ENCODE measurements at places on chromosomes 11 and 22.
A peak's percentile ranks its signal among the peaks of the same experiment; 100 is the strongest.

DNA sequence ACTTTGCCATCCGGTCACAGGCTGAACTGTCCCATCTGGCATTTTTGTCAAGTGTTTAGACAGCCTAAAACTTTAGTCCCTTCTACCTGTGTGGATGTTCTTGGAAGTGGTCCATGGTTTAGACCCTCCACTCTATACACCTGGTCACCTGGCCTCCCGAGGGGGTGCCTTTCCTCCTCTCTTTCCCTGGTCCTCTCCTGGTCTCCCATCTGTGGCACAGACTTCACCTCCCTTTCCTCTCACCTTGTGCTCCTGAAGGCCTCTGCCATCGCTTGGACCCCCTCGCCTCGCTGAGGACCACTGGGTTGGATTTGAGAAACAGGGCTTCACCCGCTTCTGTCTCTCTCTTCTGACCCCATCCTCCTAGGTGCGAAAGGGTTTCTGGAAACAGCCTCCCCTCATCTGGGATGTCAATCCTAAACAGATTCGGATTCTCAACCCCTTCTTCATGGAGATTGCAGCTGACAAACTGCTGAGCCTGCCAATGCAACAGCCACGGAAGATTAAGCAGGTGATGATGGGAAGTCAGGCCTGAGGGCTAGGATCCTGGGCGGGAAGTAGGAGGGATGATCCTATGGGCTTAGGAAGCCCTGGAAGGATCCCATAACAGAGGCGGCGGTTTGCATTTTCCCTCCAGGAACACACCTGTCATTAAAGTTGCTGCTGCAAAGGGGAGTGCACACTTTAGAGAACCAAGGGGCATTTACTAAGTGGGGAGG lies 53.6 kb downstream of the ST3GAL4 start:
- no peak for DNase-seq

GRCh38 chr11:281486-282161 lies 3.4 kb downstream of the NLRP6 start:
- DNase-seq = no peak

GRCh38 chr11:11574373-11575287 lies 47.2 kb downstream of the GALNT18 start:
- DNase-seq = no peak

GRCh38 chr11:80505771-80506170 lies 1064.9 kb upstream of the TENM4 start:
- DNase-seq = no peak

DNA sequence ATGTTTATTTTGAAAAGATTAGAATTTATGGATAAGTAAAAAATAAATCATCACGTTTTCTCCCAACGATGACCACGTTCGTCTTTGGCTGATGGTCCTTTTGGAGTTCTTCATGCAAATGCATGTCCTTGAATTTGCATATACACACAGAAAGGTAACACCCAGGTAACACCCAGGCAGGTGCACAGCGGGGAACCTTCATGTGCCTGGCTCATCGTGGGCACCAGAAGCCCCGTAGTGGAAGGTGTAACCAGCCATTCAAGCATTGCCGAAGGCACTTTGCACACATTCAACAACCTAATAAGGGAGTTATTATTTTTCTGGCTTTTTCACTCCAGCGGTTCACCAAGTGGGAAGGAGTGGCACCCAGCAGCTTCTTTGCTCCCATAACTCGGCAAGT lies 404.6 kb downstream of the TBC1D22A start:
- no peak for DNase-seq

GRCh38 chr11:102882389-102883024 lies 7.7 kb upstream of the MMP12 start:
- no peak for DNase-seq

DNA sequence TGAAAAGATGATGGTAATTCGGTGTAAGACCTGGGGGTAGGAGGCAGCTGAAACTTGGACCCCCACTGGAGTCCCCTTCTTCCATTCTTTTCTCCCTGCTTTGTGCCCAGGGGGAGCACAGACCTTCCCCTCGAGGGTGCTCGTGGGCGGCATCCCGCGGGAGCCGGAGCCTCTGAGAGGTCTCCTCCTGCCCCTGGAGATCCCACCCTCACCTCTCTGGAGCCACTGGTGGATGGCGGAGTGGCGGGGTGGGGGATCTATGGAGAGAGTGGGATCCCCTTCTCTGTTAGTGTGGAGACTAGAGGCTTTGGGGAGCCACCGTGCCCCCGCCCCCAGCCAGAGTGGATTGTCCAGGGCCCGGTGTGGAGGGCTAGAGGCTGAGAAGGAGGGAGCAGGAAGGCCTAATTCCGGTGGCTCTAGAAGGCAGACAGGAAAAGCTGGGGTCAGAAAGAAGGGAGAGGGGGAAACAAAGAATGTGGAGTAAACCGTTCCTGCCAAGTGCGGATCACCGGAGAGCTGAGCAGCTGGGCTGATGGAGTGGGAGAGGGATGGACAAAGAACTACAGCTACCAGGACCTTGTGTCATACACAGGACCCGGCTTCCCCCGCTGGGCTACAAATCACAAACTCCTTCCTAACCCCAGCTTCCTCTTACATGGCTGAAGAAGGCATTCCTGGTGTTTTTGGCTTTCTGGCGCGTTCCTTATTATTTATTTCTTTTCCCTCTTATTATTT lies 41.9 kb downstream of the KCNJ1 start:
- DNase-seq = no peak

DNA sequence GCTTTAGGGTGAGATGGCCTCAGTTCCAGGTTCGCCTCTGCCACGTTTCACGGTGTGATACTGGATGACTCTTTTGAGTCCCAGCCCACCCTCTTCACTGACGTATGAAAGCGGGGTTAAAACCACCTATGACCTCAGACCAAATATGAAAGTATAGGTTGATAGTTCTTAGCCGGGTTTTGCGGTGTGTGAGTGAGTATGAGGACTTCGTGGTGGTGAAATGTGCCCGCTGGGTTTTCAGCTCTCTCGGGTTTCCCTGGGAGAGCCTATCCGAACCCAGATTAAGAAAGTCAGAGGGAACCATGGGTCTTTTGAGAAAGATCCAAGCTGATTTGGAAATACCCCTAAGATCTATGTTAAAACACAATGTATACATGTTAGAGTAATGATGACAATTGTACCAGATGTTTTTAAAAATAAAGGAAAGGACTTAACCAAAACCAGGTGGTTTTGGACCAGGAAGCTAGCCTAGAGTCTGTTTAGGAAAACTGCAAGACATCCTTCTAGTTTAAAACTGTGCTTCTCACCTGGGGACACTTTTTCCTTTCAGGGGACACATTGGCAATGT lies 25.8 kb upstream of the ST3GAL4 start:
- DNase-seq = no peak

DNA sequence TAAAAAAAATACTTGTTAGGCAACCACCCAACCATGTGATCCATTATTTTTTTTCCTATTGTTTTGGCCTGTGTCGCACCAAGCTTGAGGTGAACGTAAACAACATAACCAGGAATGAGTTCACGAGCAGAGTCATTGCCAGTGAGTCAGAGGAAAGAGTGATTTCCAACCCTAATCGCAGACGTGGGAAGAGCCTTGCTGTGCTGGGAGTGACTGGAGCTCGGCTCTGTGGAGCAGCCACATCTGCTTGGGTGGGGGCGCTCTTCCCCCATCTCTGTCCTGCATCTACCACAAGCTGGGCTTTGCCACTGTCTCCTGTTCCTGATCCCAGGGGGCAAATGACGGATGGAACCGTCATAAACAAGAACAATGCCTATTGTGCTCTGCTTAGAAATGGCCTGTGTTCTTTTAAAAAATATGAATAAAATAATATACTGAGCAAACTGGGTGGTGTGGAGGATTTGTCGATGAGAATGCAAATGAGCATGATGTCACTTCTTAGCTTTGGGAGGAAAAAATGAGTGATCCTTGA lies 210.0 kb downstream of the KIRREL3 start:
- DNase-seq = no peak

DNA sequence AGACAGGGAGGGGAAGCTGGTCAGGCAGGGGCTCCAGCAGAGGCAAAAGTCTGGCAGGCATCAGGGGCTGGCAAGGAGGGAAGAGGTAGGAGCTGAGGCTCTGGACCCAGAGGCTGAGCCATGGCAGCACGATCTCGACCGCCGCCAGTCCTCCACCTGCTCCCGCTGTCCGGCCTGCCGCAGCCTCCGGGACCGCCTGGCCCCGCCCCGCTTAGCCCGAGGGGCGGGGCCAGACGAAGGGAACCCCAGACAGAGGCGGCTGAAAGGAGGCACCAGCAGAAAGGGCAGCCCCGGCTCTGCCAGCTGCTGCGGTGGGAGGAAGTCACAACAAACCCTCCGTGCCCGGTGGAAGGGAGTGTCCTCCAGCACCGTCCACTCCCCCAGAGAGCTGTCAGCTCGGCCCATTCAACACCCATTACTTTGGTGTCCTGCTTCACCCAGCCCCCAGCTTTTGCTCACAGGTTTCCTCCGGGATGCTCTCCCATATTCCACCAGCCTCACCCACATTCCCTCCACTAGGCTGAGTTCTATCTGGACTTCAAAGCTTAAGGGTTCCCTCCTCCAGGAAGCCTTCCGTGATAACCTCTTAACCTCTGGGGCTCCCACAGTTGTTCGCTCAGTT lies at the start of gene MFNG:
TSS of gene MFNG (minus strand) at position 161 of the 622 bp plus-strand sequence. CDS start 207 bp downstream, outside the sequence.
- DNase-seq = peak; percentile 66

GRCh38 chr11:111557425-111558111 lies 17.0 kb downstream of the LAYN start:
- DNase-seq = no peak

DNA sequence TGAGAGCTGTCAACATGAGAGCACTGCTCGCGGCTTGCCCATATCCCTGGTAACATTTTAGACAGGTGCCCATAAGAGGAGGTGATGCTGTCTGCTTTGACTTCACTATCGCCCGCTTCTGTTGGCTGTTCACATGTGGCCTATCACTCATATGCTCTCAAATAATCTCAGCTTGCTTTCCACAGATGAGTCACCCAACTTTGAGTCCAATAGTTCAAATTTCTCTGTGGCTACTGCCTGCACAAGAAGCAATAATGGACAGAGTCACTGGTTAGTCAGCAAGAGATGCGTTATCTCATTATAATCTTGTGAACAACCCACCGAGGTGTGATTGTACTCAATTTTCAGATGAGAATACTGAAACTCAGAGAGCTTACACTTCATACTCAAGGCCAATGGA lies 1714.1 kb downstream of the LRRC4C start:
- no peak for DNase-seq

DNA sequence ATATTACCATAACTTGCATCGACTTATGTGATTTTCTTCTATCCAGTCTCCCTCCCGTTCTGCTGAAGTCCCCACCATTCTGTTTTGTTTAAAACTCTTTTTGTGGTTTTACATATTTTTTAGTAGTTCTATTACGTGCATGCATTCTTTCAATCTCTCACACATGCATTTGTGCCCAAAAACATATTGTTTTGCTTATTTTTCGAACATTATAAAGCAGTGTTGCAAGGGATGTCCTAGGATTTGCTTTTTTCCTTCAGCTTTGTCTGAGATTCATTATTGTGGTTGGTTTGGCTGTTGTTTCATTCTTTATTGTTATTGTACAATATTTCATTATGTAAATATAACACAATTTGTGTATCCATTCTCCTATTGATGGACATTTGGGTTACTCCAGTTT lies 235.7 kb downstream of the DYNC2H1 start:
- DNase-seq = no peak

DNA sequence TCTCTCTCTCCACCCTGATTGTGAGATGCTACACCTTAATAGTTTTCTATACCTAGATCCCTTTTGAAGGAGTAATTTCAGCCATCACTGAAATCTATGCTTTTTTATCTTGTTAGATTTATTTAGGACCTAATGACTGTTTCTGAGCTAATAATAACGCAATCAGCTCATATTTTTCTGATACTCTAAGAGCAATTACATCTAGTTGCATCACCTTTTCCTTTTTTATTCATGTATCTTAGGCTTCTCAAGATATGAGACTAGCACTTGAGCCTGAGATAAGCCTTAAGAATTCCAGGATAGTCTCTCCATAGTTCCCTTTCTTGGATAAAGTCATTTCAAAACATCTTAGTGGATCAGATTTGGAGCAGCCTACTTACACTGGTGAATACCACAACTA lies 25.1 kb upstream of the CAVIN3 start:
- DNase-seq = no peak

- no peak for DNase-seq
Measured at GRCh38 chr22:46998331-46998730, 235.9 kb downstream of the TBC1D22A start.

- no peak for DNase-seq
Measured at GRCh38 chr11:113242060-113242459, 72.3 kb upstream of the TTC12 start.

GRCh38 chr11:130103296-130103814 lies 33.7 kb downstream of the APLP2 start:
- DNase-seq = no peak

- DNase-seq = peak; percentile 47
Measured at GRCh38 chr22:19637408-19638281, 76.7 kb upstream of the SEPTIN5 start.

DNA sequence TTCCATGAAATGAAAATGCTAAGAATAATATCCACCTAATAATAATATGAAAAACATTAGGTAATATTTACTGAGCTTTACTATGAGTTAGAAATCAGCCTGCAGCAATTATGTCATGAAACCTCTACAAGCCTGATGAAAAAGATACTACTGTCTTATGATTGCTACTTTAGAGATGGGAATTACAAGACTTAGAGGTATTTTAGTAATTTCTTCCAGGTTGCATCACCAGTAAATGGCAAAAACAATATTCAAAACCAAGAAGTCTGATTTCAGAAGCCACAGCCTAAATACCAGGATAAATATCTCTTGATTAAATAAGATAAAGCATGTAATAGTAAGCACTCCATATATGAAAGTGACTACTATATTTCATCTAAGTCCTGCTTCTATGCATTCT lies 13.8 kb downstream of the OR5B21 start:
- no peak for DNase-seq

GRCh38 chr11:132312701-132313111 lies 942.3 kb downstream of the NTM start:
- no peak for DNase-seq

DNA sequence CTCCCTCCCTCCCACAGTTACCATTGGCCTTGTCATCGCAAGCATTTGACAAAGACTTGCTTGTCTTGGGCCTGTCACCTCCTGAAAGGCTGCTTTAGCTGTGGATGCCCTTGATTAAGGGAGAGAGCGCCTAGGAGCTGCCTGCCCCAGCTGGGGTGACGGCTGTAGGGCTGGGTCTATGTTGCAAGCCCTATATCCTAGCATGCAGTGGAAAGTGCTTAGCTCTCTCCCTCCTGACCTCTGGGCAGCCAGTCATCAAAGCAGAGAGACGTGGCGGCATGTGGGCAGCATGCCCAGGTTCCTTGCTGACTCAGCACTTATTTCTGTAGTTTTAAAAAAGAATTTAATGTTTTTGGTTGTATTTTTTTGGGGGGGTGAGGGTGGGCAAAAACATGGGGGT lies 75.9 kb downstream of the BARX2 start:
- DNase-seq = no peak

DNA sequence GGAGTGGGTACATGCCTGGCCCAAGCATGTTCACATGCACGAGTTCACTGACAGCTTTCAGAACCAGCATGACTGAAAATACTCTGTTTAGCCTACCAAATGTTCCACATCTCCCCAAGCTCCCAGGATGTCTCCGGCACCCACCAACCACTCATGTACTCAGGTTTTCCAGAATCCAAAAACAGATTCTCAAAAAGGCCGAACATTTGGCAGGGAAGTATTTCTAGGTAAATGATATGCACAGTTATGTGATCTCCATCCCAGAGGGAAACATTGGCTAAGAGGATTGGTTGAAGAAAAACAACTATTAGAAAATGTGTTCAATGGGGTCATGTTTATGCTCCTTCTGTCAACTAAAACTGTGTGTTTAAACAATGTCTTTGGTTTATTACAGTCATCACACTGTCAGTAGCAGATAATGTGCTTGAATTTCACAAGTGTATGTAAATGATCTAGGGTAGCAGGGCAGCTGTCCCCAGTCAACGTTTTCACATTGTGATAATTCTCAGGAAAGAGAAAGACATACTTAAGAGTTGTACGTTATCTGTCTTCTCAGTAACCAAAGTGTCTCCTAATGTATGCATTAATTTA lies 52.3 kb downstream of the BARX2 start:
- DNase-seq = no peak

All from tibial artery (tissue), 4 donors.